Vagina (tissue), 2 donors: ENCODE measurements at places on chromosomes 5 and 9.

DNA sequence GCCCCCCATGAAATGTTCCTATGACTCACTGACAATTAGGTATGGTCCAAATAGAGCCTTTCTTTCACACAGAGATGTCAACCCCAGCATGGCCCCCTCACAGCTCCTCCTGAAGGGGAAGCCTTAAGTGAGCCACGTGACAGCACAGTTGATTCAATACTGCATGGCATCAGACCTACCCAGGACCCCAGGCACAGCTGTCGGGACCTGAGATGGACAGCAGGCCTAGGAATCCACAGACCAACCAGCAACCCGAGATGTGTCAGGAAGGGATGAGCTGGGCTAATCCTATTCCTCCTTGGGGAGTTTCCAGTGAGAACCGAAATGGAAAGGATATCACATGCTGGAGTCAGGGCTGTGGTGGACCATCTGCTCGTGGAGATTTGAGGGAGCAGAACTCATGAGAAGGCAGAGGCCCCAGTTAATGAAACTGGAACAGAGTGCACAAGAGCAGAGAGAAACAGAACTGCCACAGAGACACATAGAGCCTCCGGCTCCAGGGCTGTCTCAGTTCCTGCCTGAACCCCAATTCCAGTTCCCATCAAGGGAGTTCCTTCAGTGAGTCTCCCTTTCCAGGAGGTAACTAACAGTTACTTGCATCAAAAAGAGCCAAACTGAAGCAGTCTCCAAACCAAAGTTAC lies 42.1 kb upstream of the SMIM23 start:
- no peaks in the 10 kb centered on the region for H3K36me3 ChIP-seq
- H3K4me3 ChIP-seq = no peak overlapping the region
- H3K27ac ChIP-seq = no peak overlapping the region

DNA sequence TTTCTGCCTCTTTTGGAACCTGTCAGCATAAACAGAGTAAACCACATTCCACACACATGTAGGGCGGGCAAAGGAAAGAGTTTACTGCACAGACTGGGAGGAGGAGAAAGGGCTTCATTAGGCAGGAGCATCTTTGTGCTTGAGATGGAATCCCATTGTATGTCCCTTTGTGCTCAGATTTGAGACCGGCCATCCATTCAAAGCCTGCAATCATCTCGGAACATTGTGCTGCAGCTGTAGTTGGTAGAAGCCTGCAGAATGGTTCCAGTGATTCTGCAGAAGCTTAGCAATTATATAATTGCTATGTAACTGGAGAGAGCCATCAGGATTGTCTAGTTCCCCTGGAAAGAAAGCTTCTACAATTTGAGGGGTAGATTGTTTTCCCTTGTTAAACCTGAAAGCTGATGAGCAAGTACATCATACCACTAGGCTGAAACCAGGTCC lies 16.5 kb downstream of the ZNF462 start:
- no peaks in the 10 kb centered on the region for H3K36me3 ChIP-seq
- peak overlapping the region; percentile 66 for H3K27ac ChIP-seq
- no peaks in the 10 kb centered on the region for H3K27me3 ChIP-seq

DNA sequence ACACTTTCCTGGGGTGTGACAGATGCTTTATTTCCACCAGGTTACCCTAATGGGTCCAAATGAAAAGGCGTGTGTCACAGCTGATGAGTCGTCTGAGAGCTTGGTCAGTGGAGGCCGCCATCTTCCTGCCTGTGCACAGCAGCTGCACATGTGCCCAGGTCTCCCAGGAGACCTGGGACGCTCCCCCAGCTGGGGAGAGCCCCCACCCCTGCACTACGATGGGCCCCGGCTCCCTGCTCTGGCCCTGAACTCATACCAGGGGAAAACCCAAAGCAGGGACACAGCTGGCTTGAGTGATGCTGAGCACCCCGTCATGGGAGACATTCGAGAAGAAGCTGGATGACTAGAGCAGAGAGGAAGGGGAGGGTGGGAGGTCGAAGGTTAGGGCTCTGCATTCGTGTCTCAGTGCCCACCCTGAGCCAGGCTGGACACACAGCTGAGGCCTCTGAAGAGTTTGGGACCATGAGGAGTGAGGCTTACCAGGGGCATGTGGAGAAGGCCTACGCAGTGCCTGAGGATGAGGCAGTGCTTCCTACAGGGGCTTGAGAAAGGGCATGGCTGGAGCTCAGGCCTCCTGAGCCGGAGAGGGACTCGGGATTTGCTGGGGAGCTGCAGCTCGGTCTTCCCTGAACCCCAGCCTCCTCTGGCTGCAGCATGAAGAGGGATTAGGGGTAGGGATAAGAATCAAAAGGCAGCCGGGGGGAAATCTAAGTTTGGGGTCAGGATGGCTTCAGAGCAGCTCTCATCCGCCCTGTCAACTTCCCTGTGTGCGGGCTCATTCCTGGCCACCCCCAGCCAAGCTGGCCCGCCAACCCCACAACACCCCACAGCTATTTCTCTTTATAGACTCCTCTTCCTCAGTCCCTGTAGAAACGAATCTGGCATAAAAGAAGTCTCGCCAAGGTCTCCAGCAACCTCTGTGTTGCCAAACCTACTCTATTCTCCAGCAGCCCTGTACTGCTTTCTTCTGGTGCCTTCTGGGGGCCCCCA lies 42.2 kb upstream of the RNU6ATAC start:
- DNase-seq = no peak
- no peaks in the 10 kb centered on the region for H3K27me3 ChIP-seq
- no peaks in the 10 kb centered on the region for H3K36me3 ChIP-seq
- no peak overlapping the region for H3K27ac ChIP-seq
- peaks cover 11% of the 10 kb centered on the region for H3K4me1 ChIP-seq

GRCh38 chr9:21782205-21782604 lies 20.2 kb upstream of the MTAP start:
- no peaks in the 10 kb centered on the region for H3K36me3 ChIP-seq
- no peak for DNase-seq
- no peak overlapping the region for H3K4me3 ChIP-seq
- no peak overlapping the region for H3K27ac ChIP-seq

- no peaks in the 10 kb centered on the region for H3K4me1 ChIP-seq
- no peaks in the 10 kb centered on the region for H3K27me3 ChIP-seq
- no peaks in the 10 kb centered on the region for H3K36me3 ChIP-seq
- no peak overlapping the region for H3K4me3 ChIP-seq
- H3K27ac ChIP-seq = no peak overlapping the region
These were observed 589.7 kb downstream of the ANXA1 start for GRCh38 chr9:73741316-73741715.

DNA sequence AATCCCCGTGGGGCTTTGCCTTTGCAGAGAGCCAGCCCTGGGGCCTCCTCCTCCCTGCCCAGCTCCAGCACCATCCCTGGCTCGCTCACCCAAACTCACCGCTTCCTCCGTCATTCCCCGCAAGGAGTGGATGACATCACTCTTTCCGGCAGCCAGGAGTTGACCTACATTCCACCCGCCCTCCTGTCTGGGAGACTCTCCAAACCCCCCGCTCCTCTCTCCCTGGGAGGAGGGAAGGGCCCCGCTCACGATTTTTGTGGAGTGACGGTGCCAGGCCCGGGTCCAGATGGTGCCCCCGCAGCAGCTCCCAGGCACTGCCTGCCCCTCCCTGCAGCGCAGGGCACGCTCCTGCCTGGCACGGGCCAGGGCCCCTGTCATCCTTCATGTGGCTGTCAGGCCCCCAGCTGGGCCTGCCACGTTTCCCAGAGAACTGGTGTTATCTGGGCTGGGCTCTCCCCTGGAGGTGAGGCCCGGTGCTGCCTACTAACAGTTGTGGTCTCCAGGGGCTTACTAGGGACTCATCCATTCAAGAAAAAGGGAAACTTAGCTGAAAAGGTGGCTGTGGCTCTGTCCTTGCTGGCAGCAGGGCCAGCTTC lies 52.3 kb downstream of the NTNG2 start:
- no peaks in the 10 kb centered on the region for H3K4me1 ChIP-seq
- no peaks in the 10 kb centered on the region for H3K27me3 ChIP-seq
- H3K27ac ChIP-seq = no peak overlapping the region

GRCh38 chr5:7391814-7392692 lies 3.9 kb upstream of the ADCY2 start:
- peaks cover 5% of the 10 kb centered on the region for H3K4me1 ChIP-seq
- no peaks in the 10 kb centered on the region for H3K36me3 ChIP-seq
- no peak overlapping the region for H3K4me3 ChIP-seq
- H3K27me3 ChIP-seq = no peaks in the 10 kb centered on the region
- H3K27ac ChIP-seq = no peak overlapping the region
- no peak for DNase-seq

DNA sequence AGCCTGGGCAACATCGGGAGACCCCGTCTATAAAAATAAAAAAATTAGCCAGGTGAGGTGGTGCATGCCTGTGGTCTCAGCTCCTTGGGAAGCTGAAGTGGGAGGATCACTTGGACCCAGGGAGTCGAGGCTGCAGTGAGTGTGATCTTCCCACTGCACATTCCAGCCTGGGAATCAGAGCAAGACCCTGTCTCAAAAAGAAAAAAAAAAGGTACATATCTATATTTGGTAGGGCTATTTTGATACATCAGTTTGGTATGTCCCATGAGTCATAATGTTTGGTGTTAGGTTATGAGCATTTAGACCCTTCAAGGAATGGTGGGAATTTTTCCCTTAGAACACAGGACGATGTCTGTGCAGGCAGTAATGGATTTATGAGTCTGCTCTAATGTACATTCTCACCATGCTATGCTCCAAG lies 55.3 kb upstream of the POU4F3 start:
- DNase-seq = no peak
- no peaks in the 10 kb centered on the region for H3K27me3 ChIP-seq
- no peaks in the 10 kb centered on the region for H3K4me1 ChIP-seq

DNA sequence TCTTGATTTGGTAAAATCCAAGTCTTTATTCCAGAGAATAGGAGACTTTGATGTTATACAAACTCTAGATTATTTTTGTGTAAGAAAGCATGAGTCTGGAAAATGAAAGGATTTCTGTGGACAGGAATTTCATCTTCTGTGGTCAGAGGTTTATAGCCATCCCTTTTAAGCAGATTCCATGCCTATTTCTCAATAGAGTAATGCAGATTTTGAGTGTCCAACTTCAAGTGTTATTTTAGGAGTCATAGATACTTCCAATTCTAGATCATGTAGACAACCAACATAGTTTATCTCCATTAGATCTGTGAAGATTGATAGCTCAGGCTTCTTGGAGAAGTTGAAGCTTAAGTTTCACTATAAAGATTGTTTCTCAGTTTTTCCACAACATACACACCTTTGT lies 379.7 kb downstream of the PSAT1 start:
- H3K4me1 ChIP-seq = no peaks in the 10 kb centered on the region
- H3K36me3 ChIP-seq = no peaks in the 10 kb centered on the region
- H3K4me3 ChIP-seq = no peak overlapping the region

- H3K4me1 ChIP-seq = no peaks in the 10 kb centered on the region
- H3K27ac ChIP-seq = no peak overlapping the region
- H3K36me3 ChIP-seq = no peaks in the 10 kb centered on the region
- no peak overlapping the region for H3K4me3 ChIP-seq
- no peak for DNase-seq
These were observed 212.0 kb upstream of the KIF2A start for GRCh38 chr5:62093976-62094375.

GRCh38 chr9:89886281-89886700 lies 281.5 kb downstream of the GADD45G start:
- no peaks in the 10 kb centered on the region for H3K27me3 ChIP-seq
- no peaks in the 10 kb centered on the region for H3K36me3 ChIP-seq
- H3K27ac ChIP-seq = no peak overlapping the region
- no peak for DNase-seq
- no peak overlapping the region for H3K4me3 ChIP-seq

- H3K36me3 ChIP-seq = no peaks in the 10 kb centered on the region
- no peak overlapping the region for H3K4me3 ChIP-seq
- peak overlapping the region; percentile 53 for H3K27ac ChIP-seq
- no peak for DNase-seq
These were observed 53.9 kb upstream of the IL17B start for GRCh38 chr5:149432911-149433401.

DNA sequence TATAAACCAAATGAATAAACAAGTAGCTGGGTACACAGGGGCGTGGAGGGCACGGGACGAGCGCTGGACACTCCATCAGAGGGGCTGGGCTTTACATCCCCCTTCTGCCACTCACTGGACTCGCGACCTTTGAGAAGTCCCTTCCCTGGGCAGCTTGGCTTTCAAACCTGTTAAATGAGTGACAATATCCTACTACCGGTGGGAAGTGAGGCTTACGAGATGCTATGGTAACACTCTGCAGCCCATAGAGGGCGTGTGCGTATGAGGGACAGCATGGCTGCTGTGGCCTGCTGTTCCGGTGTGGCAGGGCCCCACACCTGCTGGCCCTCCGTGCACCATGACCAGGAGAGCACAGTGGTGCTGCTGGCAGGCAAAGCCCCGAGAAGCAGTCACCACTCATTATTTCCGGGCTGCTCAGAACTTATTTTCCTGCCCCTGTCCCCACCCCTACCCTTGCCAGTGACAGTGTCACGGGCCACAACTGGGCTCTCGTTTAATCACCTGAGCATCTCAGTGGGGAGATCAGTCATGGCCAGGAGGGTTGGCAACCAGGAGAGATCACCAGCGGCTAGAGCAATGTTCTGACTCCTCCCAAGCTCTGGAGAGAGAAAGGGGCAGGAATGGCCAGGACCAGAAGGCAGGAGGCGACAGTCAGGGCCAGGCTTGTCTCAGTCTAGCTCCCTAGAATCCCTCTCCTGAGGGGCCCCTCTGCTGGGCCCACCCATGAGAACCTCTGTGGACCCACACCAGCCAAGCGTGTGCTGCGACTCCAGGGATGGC lies 10.5 kb downstream of the CLTB start:
- peaks cover 60% of the 10 kb centered on the region for H3K4me1 ChIP-seq
- H3K27ac ChIP-seq = peak overlapping the region; percentile 40
- peaks cover 42% of the 10 kb centered on the region for H3K36me3 ChIP-seq
- H3K27me3 ChIP-seq = no peaks in the 10 kb centered on the region

DNA sequence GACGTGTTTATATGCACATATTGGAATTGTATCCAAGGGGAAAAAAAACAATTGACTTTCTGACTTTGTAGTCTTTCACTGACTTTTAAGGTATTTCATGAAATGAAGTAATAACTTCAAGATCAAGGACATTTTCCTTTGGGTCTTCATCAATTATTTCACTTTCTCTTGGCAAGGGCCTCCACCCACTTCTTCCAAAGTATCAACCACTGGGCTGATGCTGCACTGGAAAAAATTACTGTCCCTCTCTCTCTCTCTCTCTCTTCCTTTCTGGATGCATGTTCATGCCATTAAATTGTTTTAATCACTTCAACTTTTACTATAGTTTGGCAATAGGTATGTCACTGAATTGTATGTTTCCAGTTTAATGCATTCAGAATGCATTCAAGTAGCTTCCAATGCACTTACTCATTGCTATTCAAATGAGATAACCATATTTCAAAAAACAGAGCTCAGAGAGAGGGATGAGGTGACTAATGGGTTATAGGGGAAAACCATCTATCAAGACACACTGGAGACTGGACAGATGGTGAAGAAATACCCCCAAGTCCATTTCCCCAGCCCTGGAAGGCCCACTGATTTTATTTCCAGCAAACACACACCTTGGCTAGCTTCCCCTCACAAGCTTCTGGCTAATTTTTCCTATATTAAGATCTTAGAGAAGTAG lies 585.3 kb downstream of the EBF1 start:
- H3K4me3 ChIP-seq = no peak overlapping the region
- H3K27me3 ChIP-seq = no peaks in the 10 kb centered on the region
- no peaks in the 10 kb centered on the region for H3K36me3 ChIP-seq
- no peaks in the 10 kb centered on the region for H3K4me1 ChIP-seq
- no peak overlapping the region for H3K27ac ChIP-seq
